ENCODE measurements at places on chromosomes 3 and 15.

GRCh38 chr3:45946307-45946706, 3.0 kb downstream of the CXCR6 start:
- no peak for DNase-seq

DNA sequence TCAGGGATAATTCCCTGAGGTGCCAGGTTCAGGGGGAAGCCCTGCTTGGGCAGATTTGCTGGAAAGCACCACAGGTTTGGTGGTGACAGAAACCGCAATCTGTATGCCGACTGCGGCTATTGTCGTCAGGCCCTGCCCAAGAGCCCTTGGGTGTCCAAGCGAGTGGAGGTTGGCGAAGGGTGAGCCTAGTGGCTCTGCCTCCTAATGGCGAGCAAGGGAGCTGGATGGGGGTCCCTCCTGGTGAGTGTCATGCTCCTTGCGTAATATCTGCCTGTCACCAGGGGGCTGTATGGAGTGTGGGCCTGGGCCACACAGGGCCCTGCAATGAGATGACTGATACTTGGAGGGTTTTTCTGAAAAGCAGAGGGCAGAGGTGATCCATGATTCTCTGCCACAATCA, 101.6 kb downstream of the EPHB1 start:
- no peak for DNase-seq

- DNase-seq = no peak
Measured at GRCh38 chr15:92623435-92623834, 32.1 kb downstream of the FAM174B start.

- DNase-seq = no peak
Measured at GRCh38 chr3:97673357-97673997, 91.1 kb upstream of the ARL6 start.

- DNase-seq = no peak
Measured at GRCh38 chr15:26015516-26016075, 152.5 kb upstream of the ATP10A start.

- no peak for DNase-seq
Measured at GRCh38 chr3:129793942-129794310, 99.6 kb downstream of the TMCC1 start.

DNA sequence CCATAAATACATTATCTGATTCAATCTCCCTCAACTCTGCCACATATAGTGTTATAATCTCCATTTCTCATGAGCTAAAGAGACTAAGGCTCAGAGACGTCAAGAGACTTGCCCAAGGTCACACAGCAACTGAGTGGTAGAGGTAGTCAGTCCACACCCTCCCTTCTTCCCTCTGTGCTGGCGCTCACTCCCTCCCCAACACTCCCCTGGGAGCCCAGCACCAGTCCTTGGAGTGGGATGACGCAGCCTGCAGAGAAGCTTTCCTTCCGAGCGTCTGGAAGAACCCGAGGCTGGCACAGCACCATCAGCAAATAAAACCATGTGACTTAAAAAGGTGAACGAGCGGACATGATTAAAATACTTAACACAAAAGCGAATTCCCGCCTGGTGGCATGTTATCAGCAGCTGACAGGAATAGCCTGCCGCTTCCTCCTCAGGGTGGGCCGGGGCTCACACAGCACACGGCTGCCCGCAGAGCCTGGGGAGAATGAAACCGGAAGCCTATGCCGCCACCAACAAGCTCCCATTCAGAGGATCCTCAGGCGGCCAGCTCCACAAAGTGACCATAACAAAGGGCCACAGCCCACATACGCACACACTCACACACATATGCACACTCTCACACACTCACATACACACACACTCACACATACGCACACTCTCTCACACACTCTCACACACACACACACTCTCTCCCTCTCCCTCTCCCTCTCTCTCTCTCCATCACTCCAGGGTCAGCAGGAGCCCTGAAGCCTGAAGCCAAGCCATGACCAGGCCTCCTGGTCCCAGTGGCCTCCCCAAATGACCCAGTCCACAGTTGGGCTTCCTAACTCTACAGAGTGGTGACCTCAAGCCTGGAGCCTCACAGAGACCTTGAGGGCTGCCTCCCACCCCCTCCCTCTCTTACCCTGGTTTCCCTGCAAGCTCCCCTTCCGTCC, 120.5 kb downstream of the XXYLT1 start:
- peak; percentile 91 for DNase-seq

- DNase-seq = no peak
Measured at GRCh38 chr15:78201281-78202190, 32.8 kb downstream of the ACSBG1 start.

GRCh38 chr3:115388166-115388565, 235.1 kb upstream of the GAP43 start:
- peak; percentile 23 for DNase-seq

DNA sequence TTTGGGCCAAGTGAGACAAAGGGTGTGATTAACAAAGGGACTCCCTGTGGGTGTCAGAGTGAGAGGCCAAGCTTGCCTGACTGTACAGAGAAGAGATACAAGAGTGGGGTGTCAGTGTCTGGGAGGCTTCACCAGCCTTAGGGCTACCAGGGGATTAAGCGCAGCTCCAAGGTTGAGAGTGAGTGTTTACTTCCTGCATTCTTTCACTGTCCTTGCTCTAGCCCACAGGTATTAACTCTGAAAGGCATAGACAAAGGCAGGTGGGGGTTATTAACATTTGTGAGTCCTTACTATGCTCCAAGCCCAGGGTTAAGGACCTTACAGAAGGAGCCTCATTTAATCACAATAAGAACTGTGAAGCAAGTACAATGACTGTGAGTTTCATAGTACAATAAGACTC, 107.6 kb downstream of the IL20RB start:
- no peak for DNase-seq

DNA sequence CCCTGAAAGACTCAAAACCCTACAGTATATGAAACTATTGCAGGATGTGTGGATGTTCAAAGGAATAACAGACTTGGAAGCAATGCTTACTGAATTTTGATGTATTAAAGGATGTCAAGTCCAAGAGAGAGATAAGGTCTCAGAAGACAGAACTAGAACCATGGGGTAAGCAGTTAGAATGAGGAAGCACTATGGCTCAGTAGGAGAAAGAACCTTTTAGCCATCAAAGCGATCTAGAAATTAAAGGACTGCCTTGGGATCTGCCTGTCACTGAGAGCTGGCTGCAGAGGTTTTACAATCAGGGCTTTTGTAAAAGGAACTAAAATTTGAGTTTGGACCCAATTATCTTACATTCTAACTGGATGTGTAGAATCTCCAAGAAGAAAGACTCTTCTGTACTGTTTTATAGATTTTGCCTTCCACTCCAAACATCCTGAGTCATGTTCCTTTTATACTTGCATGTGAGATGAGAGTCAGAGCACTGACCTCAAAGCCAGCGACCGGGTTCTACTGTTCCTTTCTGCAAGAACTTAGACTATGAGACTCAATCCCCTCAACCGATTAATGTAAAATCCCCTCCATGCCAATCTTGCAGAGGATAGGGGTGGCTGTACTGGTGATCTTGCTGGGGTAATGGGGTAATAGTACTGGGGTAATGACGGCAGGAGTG, 412.3 kb upstream of the TPRG1 start:
- no peak for DNase-seq

DNA sequence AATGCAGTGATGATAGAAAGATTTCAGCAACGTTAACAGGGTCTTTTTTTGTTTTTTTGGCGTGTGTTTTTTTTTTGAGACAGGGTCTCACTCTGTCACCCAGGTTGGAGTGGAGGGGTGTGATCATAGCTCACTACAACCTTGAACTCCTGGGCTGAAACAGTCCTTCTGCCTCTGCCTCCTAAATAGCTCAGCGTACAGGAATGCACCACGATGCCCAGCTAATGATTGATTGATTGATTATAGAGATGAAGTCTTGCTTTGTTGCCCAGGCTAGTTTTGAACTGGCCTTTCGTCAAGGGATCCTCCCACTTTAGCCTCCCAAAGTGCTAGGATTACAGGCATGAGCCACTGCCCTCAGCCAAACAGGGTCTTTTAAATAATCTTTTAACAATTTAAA, 7.0 kb downstream of the CHP1 start:
- DNase-seq = no peak

- DNase-seq = no peak
Measured at GRCh38 chr3:173739726-173740125, 342.2 kb downstream of the NLGN1 start.

- no peak for DNase-seq
Measured at GRCh38 chr3:152127058-152127457, 141.7 kb upstream of the MBNL1 start.

- no peak for DNase-seq
Measured at GRCh38 chr3:144105542-144105941, 133.9 kb downstream of the DIPK2A start.

- DNase-seq = peak; percentile 31
Measured at GRCh38 chr15:31427411-31427810, 100.8 kb downstream of the KLF13 start.

GRCh38 chr3:133256787-133257483, 142.9 kb upstream of the BFSP2 start:
- DNase-seq = peak; percentile 9

GRCh38 chr3:137103739-137104138, 146.0 kb downstream of the IL20RB start:
- no peak for DNase-seq

- peak; percentile 39 for DNase-seq
Measured at GRCh38 chr15:55740981-55741832, 1.7 kb downstream of the PRTG start.

DNA sequence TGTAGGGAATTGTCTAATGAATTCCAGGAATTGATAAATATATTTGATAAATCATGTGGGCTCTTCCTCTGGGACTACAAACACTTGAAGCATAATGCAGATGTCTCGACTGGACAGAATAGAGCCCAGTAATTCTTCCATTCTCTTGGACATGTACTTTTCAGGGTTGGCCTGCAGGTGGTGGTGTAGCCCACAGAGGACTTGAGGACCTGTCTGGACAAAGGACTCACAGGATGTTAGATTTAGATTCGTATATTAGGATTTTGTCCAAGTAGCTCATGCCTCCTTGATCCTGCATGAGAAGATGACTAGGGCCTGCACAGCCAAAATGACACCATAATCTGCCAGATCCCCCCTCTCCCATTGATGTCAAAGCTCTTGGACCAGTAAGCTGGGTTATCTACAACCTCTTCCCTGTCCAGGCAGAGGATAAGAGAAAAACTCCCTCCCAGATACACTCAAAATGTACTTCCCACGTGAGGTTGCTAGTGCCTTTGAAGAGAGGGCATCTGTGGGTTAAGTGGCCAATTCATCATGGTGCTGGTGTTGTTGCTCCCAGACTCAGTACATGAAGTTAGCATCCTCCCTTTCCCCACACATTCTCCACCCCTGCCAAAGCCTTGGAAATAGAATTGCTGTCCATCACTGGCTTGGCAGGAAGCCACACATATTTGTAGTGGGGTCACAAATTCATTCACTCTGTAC, 88.6 kb upstream of the ZNF280D start:
- DNase-seq = peak; percentile 88

DNA sequence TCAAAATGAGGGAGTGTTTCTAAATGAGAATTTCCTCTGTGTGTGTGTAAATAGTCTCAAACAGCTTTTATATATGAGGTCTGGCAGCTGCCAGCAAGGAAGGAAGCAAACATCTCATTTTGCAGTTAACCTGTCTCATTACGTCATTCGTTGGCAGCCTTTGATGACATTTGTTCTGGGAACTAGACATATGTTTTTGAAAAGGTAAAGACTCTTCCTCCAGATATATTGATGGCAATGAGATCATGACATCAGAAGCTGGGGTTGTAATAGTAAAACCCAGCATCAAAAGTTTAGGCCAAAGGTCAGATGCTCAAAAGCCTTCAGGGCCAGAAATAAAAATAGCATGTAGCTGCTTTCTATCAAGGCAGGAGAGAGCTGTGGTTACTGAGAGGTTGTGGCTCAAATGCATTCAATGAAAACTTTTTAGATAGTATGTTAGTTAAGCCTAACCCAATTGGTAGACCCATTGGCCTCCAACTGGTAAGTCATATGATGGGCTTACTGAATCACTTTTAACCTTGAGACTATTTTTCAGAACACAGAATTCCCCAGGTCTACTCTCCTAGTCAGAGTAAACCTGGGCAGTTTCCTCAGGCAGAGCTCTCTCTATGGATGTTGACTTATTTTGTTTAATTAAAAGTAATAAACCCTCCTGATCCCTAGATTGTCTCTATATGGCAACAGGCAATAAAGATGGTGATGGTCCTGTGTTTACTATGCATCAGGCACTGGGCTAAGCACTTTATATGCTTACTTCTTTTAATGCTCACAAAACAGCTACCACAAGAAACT, 386.5 kb upstream of the CFAP20DC start:
- no peak for DNase-seq

DNA sequence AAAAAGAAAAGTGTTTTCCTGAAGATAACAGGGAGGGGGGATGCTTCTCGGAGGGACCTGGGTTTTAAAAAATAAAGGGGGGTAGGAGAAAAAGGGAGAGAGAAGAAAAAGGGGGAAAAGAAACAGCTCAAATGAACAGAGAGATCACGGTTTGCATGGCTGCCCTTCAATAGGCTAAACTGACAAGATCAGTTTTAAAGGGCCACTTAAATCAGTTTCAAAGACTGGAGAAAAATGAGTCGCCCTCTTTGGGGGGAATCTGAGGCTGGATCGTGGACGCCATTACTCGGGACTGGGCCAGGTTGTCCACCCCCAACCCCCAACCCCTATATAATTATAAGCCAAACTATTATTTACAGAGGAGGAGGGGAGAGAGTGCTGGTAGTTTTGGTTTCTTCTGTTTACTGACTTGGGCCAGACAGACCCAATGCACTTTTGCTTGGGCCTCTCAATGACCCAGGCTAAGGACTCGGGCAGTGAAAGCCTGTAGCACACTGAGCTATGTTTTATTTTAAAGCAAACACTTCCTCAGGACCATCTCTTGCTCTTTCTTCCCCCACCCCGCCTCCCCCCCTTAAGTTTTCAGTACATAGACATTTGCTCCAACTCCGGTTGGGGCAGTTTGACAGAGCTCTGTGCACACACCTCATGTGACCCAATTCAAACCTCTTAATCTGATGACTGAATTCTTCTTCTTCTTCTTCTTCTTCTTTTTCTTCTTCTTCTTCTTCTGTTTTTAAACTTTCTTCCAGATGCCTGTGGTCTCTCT, 6.3 kb downstream of the NR2F2 start:
- DNase-seq = peak; percentile 56

DNA sequence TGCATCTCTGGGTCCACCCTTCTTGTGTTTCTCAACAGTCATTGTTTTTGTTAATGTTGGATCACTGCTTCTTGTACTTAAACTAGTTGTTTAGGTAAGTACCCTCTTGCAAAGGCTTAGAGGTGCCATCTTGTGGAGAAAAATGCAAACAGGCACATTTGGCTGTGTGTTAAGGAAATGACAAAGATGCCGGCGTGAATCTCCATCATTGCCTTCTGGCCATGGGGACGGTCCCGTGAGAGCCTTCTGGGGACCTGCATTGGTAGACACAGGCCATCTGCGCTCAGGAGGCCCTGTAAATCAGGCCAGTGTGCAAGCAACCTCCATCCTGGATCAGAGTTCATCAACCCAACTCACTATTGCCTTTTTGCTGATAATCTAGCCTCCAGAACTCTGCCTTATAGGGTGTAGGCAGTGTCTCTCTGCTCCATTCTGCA, 158.6 kb upstream of the NR2E3 start:
- peak; percentile 89 for DNase-seq

- no peak for DNase-seq
Measured at GRCh38 chr15:98597666-98598065, 50.7 kb upstream of the IGF1R start.

- peak; percentile 36 for DNase-seq
Measured at GRCh38 chr3:19898721-19899120, 35.3 kb downstream of the EFHB start.

All from choroid plexus epithelial cell (primary cell).